GOT3 (cell line): ENCODE measurements at places on chromosomes 1 and 21.

- no peak for DNase-seq
Observed at GRCh38 chr1:111720274-111720976, 18.8 kb downstream of the INKA2 start.

GRCh38 chr1:241266121-241266520 is 90.9 kb downstream of the RGS7 start:
- DNase-seq = no peak

DNA sequence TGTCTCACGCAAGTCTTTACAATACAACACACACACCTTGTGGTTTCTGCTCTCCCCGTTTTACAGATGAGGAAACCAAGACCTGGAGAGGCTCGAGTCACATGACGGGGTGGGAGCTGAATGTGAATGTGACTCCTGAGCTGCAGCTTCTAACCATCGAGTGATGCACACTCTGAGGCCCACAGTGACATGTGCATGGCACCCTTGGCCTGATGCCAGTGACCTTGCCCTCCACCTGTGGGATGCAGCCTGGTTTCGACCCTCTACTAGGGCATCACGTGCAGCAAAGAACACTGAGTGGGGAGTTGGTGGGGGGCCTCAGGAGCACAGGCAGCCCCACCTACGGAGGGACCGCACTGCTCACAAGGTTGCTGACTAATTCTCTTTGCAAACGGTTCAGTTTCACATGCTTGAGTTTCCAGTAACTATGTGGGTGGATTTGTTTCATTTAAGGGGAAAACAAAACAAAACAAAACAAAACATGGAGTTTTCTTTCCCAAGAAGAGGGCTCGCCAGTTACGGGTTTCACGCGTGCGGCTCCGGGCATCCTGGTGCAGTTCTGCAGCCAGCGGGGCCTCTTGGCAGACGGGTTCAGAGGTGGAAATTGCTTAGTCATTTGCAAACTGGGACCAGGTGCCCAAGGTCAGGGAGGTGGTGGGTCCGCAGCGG is 22.9 kb downstream of the SPSB1 start:
- no peak for DNase-seq

- no peak for DNase-seq
Observed at GRCh38 chr1:243281672-243282071, 25.8 kb downstream of the SDCCAG8 start.

GRCh38 chr1:31705080-31705866 is 1.5 kb upstream of the COL16A1 start:
- no peak for DNase-seq

GRCh38 chr1:54095546-54096226 is 42.3 kb downstream of the TCEANC2 start:
- DNase-seq = no peak

DNA sequence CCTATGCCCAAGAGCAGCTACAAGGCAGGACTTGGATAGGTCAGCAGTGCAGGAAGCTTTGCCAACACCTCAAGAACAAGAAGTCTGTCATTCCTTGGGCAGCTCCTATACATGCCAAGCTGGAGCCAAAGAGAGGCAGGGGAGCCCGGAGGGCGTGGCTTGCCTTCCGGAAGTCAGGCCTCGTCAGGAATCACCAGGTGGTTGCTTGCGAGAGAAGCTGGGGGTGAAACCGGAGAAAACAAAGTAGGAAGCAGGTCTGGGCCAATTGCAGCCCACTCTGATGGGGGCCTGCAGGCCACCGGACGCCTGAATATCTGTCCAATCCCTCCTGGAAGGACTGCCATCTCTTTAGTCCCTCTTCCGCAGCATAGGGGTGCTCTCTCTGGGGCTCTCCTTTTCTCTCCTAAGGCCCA is 794 bp upstream of the FAM76A start:
- no peak for DNase-seq

DNA sequence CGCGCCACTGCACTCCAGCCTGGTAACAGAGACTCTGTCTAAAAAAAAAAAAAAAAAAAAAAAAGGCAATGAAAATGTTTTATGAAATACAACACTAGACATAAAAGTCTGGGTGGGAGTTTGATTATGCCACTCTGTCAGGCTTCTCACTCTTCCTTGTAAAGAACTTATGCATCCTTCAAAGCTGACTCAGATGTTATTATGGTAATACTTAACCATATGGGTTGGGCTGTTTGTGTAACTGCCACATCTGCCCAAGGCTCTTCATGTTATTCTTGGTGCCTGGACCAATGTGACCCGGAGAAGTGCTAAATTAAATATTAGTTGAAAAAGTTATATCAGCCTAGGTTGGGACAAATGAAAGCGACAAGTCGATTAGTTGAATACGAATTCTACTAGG is 23.8 kb downstream of the FAM89A start:
- DNase-seq = no peak

- DNase-seq = no peak
Observed at GRCh38 chr1:212124690-212125582, 89.4 kb downstream of the DTL start.

GRCh38 chr1:170932236-170932635 is 3.1 kb upstream of the MROH9 start:
- DNase-seq = no peak

GRCh38 chr1:218377143-218377660 is 32.1 kb downstream of the TGFB2 start:
- peak; percentile 33 for DNase-seq

DNA sequence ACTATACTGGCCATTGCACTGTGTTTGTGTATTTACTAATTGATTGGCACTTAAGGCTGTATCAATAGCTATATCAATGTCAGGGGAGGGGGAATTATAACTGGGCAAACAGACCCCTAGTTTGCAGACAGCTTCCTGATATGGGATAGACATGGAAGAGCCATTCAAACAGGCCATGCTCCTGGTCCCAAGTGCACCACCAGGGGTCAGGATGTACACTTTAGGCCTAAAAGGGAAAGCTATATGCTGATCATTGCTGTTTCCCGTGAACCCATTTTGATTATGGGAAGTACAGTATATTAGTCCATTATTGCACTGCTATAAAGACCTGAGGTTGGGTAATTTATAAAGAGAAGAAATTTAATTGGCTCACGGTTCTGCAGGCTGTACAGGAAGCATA is 124.9 kb upstream of the BACE2 start:
- no peak for DNase-seq

- DNase-seq = no peak
Observed at GRCh38 chr1:209229494-209230061, 353.9 kb upstream of the CAMK1G start.

- DNase-seq = no peak
Observed at GRCh38 chr1:116854716-116855115, 55.0 kb upstream of the PTGFRN start.

DNA sequence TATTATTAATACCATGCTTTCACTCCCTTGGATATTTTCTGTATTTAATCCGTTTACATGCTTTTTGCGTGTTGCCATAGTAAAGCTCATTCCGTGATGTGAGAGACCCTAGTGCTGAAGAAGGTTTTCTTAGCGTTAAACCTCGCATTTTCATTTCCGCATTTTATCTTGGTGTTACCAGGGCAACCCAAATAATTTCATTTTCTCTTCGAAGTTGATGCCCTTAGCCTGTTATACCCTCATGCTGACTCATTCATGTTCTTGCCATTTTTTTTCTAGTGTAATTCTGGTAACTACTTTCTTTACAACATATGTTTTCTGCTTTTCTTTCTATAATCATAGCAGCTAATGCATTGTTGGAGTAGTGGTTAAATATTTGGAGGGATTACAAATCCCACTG is 37.2 kb downstream of the LRRC8C start:
- DNase-seq = no peak

DNA sequence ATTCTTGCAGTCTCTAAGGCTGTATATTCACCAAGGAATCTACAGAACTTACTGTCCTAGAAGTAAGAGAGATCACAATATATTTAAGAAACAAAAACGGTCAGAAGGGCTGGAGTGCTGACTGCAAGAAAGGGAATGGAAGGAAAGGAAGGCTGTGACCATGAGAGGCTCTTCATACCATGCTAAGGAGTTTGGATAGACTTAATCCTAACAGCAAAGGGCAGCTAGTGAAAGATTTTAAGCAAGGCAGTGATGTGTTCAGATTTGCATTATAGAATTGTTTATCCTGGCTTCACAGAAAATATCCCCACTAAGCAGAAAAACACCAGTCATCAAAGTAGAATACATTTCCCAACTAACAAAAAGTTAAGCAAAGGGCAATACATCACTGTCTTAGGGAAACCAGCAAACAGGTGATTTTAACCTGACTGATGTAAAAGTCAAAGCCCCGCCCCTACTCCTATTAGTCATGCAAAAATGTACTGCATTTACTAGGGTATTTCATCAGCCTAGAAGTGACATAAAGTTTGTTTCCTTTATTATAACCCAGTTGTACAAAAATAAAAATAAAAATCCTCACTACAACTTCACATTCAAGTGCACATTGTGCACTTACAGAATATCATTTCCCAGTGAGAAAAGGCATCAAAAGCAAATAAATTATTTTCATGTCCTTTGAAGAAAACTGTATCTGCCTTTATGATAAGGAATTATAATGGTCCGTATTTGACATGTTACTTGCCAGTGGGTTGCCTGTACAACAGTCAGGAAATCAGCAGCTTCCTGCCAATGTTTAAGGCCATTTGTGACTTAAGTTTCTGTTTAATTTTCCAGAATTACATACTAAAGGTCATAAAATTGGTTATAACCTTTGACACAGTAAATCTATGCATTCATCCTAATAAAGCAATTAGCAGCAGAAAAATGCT is 17.2 kb downstream of the JAK1 start:
- DNase-seq = no peak

GRCh38 chr1:191690931-191691330 is 467.3 kb upstream of the RGS18 start:
- no peak for DNase-seq

DNA sequence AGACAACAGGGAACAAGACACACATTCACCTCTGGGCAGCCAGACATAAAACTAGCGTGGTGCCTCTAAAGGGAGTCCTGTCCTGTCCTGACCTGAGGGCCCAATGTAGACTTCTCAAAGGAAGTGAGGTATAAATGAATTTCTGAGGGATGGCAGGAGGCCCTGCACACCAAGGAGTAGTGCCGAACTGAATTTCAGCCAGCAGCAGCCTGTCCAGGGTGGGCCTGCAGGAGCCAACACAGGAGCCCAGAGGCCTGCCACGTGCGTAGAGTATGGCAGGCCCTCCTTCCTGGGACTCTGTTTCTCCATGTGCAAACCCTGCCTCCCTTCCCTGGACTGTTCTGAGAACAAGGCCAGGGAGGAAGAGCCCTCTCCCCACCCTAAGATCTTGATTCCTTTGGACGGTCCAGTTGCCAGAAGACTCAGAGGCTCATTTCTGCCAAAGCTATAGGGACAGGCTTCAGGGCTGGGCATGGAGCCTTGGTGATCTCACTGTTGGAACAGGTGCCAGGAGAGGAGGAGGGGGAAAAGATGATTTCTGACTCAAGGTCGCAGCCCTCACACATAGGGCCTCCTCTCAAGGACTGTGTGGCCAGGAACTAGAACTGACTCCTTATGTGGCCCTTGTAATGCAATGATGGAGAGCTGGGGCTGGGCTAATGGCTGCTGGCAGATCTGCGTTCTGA is 1.8 kb upstream of the FABP3 start:
- DNase-seq = peak; percentile 31

DNA sequence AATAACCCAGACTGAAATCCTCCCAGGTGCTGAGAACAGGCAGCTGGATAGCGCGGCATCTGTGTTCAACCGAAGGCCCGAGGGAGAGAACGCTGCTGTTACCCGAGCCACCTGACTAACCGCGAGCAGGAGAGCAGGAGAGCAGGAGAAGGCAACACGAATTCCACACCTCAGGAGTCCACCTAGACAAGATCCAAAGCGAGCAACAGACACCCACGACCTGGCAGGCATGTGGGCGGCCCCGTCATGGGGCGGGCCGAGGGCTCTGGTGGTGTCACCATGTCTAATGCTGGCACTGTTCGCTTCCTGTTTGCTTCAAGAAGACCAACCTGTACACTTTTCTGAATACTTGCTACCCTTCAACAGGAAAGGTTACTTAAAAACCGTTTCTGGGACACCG is 20.9 kb upstream of the SPATC1L start:
- no peak for DNase-seq
